ENCODE measurements at places on chromosomes 1 and 21.

GRCh38 chr1:167515893-167516321 lies 2.4 kb downstream of the CD247 start:
- DNase-seq, result no peak

DNA sequence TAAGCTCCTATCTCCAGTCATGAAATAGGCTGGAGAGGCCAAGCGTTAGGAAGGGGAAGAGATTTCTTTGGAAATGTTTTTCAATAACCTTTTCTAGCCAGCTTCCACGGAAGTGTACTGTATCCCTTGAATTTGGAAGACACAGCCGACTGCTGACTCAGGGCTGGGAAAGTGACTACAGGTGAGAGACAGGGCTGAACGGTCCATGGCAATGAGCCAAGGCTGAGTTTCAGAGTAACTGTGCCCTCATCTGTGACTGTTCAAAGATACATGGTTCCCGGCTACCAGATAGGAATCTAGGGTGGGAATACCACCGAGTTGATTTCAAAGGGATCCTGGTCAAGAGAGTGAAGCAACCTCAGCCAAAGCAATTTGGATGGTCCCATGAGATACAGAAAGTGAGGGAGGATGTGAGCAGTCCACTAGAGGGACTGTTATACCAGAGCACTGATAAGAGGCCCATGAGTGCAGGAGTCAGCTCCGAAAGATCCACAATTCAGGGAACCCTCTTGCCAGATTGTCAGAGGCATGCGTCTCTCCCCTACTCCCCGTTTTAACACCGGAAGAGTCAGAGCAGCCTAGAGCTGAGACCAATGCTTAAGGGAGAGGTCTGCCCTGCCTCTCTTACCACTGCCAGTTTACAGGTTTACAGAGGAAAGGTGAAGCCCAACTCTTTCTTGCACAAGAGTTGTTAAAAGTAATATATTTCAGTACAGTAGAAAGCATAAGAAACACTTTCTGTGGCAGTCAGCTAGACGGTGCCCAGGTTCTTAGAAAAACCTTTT lies 3.2 kb upstream of the KRTAP19-8 start:
- no peak for DNase-seq

DNA sequence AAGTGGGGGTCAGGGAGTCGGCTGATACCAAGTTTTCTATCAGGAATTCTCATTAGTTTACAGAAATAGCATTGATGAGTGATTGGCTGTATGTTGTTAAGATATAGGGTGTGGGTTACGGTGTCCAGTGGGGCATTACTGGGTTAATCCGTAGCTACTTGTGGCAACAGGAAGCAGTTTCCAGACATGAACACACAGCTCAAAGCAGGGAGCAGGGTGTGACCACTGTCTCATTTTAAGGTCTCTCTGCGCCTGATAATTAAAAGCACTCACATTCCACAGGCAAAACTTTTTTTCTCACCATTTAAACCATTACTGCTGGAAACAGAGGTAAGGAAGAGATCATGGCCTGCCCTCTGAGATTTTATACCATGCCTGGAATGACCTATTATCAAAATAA lies 114.9 kb downstream of the SIK1 start:
- DNase-seq, result peak; percentile 16

GRCh38 chr1:159009287-159009686 lies 420 bp upstream of the IFI16 start:
- no peak for DNase-seq

DNA sequence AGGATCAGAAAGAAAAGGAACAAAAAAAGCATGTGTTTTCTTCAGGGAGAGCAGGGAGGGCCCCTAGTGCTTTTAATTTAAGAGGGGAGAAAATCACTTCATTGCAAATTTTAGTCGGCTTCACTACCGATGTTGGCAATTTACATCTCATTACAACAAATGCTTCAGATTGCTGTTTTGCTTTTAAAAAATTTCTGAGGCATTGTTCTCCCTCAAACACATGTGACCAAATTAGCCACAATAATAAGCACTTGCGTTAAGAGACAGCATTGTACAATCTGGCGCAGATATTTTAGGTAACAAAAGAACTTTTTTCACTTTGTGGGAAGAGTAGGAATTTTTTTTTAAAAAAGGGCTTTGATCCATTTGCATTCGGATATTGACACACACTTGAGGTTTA lies 29.8 kb downstream of the BEND5 start:
- DNase-seq, result no peak

DNA sequence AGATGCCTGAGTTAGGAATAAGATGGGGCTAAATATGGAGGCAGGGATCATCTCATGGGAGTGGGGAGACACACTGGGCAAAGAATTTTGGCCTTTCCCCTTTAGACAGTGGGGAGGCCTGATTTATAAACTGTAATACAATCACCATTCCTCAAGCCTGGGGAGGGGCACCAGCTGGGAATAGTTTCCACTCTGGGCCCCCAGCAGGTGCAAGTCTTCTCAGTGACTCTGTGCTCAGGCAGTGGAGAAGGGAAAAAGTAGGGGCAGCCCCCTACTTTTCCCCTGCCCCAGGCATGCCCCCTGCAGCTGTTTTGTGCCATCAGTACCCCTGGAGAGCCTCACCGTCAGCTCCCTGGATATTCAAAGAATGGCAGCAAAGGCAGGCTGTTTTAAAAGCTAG lies 19.1 kb downstream of the COA7 start:
- DNase-seq, result no peak

GRCh38 chr1:104787866-104788510 lies 1038.3 kb downstream of the AMY1C start:
- DNase-seq, result no peak

DNA sequence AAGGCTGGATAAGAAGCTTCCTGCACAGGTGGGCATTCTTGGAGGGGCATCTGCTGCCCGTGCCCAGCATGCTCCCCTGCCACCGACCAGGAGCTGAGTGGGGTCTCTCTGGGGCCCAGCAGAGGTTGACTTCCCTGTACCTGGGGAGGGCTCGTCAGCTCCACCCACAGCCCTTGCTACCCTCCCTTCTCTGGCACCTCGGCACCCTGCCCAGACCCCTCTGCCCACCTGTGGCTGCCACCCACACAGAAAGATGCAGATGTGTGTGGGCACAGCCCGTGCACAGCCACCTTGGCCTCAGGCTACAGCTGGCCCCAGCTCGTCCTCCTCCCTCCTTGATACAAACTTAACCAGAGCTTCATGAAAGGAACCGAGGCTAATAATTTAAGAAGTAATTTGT lies 241.2 kb upstream of the VAMP3 start:
- no peak for DNase-seq

DNA sequence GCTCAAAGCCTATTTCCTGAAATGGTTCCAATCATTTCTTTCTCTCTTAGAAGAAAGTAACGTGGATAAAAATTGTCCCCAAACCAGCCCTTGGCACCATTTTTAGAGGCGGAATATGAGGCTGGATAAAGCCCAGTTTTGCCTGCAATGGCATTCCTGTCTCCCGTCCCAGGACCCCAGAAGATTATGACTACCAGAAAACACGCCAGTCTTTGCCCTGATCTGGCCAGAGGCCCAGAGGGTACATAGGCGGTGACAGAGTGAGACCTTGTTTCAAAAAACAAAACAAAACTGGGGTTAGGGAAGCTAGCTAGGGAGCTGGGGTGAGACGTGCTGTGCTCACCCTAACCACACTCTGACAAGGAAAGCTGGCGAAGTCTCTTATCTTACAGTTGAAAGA lies at the start of gene AADACL4:
TSS of gene AADACL4 (plus strand) at position 301 of the 400 bp plus-strand sequence. CDS start 462 bp downstream, outside the sequence.
- DNase-seq, result no peak

DNA sequence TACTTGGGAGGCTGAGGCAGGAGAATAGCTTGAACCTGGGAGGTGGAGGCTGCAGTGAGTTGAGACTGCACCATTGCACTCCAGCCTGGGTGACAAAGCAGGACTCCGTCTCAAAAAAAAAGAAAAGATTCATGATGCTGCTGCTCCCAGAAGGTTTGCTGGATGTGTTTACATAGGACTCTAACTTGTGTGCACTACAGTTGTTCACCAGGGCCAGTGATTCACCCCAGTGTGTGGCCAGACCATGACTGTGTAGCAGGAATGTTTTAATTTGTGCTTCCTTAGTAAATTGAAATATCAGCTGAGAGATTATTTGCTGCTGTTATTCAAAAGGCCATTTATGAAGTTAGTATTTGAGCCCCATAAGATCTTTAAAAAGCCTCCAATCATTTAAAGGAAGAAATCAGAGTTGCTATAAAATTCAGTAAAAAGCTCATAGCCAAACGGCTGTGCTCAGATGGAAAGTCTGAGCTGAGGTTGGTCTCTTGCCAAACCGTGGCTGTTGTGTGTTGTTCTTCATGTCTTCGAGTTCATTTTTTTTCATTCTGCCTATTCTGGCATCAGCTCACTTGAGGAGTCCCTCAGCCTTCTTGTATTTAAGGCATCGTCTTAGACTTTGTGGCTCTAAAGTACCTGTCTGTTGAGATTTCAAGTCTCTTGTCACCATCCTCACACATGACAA lies 18.1 kb upstream of the PGD start:
- DNase-seq, result peak; percentile 71
